ENCODE measurements at places on chromosomes 5 and 9.
A peak's percentile ranks its signal among the peaks of the same experiment; 100 is the strongest.

- DNase-seq, result no peak
Measured at GRCh38 chr9:15299374-15299939, 7.6 kb downstream of the TTC39B start.

DNA sequence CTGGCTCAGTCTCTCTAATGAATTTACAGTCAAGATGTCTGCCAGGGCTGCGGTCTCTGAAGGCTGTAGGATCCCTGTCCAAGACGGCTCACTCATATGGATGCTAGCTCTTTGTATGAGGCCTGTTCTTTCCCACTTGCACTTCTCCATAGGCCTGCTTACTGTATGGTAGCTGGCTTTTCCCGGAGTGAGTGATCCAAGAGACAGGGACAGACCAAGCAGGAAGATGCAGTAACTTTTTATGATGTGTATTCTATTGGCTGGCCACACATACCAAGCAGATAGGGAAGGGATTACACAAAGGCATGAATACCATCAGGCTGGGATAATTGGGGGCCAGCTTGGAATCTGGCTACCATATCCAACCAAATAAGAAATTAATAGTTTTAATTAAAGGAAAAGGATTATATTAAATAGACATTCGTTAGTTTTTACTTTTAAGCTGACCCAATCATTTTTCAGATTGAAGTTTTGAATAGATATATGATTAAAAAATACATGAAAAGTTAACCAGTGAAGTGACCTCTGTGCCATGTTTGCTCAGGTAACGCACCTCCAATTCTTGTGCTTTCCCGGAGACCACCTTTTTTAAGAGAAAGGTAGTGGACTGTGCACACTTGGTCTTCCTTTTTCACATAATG, 20.6 kb downstream of the NSD1 start:
- DNase-seq, result no peak

DNA sequence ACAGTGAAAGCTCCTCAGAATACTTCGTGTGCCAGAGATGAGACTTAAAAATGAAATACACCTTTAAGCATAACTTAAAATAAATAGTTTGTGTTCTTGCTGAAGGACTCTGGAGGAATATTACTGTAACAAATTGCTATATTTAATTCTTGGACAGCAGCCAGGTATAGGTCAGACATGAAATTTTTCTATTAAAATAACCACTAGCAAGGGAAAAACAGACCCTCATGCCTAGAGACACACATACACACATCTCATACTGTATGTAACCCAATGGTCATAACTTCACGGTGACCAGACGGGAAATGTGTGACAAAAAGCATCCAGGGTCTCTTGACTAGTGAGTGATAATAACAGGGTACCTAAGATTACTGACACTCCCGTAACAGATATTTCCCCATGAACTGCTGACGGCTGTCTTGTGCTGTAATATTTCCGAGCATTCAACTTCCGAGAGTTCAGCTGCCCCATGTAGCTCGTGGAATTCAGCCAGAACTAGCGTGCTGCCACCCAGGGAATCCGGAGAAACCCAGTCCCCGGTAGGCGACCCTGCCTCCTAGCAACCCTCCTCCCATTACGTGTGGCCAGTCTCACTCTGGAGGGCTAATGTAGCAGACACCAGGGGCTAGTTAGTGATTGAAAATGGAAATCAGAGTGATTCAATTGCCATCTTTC, 2295.1 kb upstream of the WWC1 start:
- no peak for DNase-seq

DNA sequence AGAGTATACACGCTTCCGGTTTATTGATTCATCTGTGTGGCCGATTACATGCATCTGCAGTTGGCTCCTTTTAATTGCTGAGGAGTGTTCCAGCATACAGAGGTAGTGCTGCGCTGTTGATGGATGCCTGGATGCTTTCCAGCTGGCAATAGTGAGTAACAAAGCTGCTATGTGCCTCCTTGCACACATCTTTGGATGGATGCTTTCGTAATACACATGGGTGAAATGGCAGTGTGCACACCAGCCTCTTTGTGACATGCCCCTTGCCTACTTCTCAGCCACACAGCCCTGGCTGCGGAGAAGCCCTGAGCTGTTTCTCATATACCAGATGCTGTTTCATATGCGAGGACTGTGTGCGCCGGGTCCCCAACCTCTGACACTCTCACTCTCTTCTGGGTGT, 151.0 kb downstream of the GADD45G start:
- no peak for DNase-seq

GRCh38 chr5:31273631-31274378, 80.3 kb downstream of the CDH6 start:
- DNase-seq, result peak; percentile 34

DNA sequence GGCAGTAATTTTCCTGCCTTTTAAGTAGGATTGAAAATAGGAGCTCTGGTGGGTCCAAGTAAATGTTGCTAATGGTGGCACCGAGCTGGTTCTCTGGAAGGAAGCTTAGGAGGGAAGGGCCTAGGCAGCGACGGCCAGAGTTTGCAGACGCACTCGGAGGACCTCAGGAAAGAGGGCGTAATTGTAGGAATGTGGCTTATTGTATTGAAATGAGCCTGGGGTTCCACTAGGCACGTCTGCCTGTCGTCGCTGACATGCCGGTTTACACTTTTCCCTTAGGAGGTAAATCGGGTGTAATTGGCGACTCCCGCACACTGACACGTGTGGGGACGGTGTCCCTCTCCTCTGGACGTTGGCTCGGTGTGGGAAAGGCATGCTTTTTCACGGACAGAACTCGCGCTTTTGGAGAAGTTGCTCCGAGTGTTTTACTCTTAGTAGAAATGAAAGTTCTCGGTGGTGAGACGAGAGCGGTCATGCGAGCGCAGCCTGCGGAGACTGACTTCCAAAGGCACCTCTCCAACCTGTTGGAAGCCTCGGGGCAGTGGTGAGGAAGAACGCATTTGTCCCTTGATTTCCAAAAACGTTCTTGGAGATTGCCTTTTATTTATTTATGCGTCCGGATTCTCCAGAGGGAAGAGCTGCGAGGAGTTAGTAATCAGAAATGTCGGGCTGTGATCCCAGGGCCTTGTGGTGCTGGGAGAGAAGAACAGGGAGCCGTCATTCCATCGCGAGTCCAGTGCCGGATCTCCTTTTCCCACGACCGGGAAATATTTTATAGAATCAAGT, 1.3 kb downstream of the NR4A3 start:
- peak; percentile 56 for DNase-seq

DNA sequence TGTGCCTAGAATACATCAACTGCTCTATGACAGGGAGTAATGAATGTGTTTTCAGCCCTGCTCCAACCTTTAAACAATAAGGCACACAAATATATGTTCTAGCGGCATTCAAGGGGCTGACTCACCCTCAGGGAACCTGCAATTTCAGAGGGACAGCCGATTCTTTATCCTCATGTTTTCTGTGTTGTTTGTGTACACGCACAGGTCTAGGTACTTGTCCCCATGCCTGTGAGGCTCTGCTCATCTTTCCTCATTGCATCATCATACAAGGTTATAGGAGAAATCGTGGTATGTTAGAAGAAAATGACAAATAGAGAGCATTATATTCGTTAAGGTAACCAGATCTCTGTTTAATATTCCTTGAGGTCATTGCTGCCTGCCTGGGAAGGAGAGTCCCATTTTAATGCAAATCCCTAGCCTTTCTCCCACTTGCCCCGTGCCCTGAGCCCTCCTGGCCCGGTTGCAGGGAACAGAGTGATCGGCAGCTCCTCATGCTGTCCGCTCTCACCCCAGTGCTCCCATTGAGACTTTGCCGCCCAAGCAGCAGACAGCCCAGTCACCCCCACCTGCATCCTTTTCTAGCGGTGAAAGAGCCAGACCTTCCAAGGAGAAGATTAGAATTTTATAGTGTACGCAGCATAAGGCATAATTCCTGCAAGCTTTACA, 14.6 kb downstream of the MAP1B start:
- DNase-seq, result no peak

DNA sequence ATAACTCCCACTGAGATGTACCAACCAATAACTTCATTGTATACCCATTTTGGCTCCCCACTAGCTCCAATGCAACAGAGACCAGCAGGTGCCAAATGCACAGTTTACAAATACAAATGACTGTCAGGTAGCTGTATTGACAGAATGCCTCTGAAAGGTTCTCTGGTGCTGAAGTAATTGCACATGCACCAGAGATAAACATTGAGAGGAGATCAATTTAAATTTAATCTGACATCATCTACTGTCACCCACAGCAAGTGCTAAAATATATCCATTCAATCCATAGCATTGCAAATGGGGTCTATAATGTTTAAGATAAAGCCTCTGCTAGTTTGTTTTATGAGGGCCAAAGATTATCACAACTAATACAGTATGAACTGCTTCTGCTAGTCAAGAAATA, 80.2 kb downstream of the STX17 start:
- DNase-seq, result no peak

DNA sequence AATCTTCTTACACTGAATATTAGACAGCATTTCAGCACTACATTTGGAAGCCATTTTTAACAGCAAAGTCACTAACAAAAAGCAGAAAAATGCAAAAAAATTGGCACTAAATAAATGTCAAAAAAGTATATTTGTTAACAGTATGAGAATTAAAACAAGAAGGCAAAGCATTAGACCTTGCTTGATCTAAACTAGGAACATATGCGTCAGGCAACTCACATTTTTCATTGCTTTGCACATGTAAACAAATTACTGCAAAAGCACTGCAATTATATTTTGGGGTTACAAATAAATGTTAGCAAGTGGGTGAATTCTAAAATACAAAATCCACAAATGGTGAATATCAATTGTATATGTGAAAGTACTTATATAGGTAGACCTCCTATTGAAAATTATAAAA, 49.0 kb upstream of the RAPGEF6 start:
- no peak for DNase-seq

GRCh38 chr5:68739752-68740151, 354.1 kb upstream of the SLC30A5 start:
- DNase-seq, result no peak

DNA sequence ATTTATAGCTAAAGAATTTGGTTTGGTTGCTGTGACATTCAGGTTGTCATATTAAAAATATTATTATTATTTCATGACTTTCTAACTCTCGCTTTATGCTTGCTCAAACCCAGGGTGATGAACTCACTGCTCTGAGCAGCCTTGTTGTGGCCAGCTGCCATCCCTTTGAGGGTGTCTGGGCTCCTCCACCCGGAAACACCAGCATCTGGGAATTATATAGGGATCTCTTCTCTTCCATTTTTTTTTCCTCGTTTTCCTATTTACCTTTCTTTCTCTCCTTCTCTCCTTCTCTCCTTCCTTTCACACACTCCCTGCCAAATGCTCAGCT, 355.8 kb upstream of the SMARCA2 start:
- no peak for DNase-seq

GRCh38 chr9:113350937-113351336, 1.6 kb downstream of the BSPRY start:
- DNase-seq, result no peak

DNA sequence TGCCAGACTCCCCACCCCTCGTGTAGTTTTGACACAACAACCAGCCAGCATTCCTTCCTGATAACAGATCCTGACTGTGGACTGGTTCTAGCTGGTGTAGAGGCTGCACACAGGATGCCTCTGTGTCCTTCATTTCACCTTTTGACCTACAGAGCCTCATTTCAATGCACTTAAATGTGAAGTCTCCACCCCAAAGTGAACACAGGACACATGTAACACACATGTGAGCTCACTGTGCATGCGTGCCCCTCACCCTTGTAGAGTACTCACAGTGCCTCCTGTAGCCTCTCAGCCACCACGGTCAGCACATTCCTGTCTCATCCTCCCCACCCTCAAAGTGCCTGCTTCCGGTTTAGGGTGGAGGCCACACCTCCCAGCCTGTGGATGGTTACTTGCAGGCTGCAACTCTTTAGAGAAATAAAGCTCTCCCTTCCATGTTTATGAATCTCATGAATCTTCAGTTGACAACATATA, 11.6 kb upstream of the NKD2 start:
- no peak for DNase-seq

DNA sequence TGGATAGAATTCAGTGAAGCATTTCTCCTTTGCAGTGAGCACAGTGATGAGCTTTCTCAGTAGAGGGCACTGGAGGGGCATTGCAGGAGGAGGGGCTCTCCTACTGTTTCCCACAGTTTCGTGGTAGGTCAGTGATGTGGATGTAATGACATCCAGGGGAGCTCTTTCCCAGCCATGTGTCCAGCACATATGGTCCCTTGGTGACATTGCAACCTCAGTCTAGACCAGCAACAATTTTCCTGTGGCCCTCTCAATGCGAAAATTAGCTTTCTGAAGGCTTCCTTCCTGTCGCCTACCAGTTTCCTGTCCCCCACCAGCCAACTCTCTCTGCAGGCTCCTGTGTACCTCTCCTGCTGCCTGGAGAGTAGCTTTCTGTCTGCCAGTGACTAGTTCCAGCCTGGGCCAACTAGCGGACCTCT, 6.9 kb upstream of the PDCL start:
- DNase-seq, result no peak

DNA sequence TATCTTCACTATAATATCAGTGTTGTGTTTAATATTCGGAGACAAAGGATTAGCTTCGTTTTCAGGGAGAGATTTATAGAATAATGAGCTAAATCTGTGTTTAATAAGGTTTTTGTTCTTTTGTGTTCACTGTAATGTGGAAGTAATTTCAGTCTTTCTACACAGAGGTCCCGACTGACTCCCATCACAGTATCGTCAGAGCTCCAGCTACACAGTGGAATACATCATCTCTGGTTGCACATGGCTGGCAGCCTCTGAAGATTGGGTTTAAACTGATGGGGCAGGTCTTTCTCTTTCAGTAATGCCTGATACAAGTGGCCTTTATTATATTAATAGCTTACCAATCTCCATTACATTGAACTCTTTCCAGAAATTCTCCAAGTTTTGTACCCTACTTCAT, 736.7 kb upstream of the RIOK2 start:
- no peak for DNase-seq

- peak; percentile 38 for DNase-seq
Measured at GRCh38 chr5:168706655-168707069, 127.5 kb upstream of the PANK3 start.

DNA sequence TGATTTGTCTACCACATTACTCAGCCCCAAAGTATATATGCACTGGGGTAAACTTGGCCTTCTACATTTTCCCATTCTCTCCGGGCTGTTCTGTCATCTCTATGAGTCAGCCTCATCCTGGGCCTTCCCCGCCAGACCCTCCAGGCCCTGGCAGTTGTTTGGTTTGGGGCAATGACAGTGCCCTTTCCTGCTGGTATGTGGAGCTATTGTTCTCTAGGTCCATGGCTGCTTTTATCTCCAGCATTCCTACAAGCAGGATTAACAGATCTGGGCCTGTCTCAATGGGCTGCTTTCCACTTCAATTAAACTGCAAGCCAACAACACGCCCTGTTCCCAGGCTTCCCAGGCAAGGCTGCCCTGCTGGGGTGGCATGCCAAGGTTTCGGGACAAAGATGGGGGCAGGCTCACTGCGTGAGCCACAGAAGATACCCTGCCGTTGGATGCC, 136.4 kb downstream of the SLIT3 start:
- DNase-seq, result peak; percentile 66

All from astrocyte of the spinal cord (primary cell).